ENCODE measurements at places on chromosomes 2 and 18. TPM values are rescaled to one million over a fixed set of nuclear protein-coding genes. Genes with fewer than 3 reads are reported as not detected.

DNA sequence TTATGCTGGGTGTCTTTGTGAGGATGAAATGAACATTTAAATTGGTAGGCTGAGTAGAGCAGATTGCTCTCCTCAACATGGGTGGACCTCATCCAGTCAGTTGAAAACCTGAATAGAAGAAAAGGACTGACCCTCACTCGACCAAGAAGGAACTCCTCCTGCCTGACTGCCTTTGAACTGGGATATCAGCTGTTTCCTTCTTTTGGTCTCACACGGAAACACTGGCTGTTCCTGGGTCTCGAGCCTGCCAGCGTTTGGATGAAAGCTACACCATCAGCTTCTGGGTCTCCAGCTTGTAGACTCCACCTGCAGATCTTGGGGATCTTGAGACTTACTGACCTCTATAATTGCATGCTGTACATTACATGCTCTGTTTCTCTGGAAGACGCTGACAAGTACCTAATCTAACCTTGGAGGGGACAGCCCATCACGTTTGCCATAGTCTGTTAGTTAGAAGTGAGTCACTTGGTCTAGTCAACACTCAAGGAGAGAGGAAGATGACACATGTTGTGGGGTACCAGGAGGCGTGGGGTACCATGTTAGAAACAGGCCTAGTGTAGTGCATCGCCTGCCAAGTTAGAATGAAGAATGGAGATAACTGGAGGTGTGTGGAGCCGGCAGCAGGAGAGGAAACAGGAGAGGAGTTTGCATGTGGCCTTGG, 267.0 kb downstream of the MREG start:
- no peak for DNase-seq

- no peak for DNase-seq
Measured at GRCh38 chr18:50675043-50675442, 115.2 kb downstream of the MAPK4 start.

GRCh38 chr2:160639472-160639871, 145.9 kb upstream of the RBMS1 start:
- DNase-seq: no peak

DNA sequence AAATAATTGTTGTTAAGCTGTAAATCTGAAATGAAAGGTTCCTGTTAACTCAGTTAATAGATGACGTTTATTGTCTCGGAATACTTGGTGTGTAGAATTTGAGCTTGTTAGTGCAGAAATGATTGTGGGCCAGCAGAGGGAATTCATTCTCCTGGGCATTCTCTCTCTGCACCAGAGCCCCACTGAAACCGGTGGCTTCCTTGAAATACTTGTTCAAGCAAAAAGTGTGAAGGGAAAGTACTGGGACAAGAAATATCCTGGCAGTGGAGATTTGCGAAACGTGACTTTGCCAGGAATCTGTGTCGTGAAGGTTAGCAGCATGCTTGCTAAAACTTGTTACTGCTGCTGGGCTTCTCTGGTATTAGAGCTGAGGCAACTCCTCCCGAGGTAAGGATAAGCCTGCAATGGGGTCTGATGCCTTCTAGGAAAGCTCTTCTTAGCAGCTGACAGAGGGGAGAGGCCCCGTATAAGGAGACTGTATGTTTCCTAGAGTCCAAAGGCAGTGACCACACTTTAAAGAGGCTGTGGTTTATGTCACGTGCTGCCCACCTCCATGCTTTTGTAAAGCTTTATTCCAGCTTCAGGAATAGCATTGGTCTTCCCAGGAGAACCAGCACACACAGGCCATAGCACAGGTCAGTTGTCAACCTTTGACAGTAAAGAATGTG, 2.0 kb downstream of the ITGA6 start:
- no peak for DNase-seq

- DNase-seq: no peak
Measured at GRCh38 chr2:1670636-1671035, 73.7 kb downstream of the PXDN start.

- DNase-seq: no peak
Measured at GRCh38 chr2:27074738-27075565, 3.5 kb upstream of the EMILIN1 start.

- no peak for DNase-seq
Measured at GRCh38 chr2:118112771-118113334, 24.6 kb downstream of the INSIG2 start.

DNA sequence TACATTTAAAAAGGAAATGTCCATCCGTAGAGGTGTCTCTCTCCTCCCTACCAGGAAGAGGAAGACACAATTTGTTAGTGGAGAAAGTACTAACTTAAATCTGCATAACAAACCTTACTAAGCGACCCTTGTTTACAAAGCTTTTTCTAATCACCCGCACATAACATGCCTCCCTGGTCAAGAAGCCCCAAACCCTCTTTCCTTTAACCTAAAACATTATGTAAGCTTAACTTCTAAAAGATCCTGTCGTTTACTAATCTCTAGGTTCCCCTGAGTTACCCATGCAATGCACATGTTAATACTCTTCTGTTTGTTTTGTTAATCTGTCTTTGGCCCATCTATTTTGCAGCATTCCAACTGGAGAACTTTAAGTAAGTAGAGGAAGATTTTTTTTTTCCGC, 630.3 kb upstream of the NRXN1 start:
- DNase-seq: no peak

DNA sequence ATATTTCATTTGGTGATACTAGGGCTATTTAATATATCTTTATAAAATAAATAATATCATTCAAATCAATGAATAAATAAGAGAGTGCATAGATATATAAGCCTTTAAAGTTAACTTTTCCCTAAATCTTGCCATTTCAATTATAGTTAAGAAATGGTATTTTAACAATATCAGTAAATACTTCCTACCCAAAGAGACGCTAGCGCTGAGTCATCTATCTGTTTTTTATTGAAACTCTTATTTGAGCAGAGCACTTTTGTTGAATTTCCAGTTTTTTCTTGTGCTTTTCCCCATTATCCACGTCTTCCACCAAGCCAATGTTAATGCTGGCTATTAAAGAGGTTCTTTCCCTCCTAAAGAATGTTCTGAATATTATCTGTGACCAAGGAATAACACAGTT, 639.3 kb downstream of the DSC3 start:
- DNase-seq: no peak

- DNase-seq: no peak
Measured at GRCh38 chr18:49251451-49251850, 209.0 kb downstream of the DYM start.

DNA sequence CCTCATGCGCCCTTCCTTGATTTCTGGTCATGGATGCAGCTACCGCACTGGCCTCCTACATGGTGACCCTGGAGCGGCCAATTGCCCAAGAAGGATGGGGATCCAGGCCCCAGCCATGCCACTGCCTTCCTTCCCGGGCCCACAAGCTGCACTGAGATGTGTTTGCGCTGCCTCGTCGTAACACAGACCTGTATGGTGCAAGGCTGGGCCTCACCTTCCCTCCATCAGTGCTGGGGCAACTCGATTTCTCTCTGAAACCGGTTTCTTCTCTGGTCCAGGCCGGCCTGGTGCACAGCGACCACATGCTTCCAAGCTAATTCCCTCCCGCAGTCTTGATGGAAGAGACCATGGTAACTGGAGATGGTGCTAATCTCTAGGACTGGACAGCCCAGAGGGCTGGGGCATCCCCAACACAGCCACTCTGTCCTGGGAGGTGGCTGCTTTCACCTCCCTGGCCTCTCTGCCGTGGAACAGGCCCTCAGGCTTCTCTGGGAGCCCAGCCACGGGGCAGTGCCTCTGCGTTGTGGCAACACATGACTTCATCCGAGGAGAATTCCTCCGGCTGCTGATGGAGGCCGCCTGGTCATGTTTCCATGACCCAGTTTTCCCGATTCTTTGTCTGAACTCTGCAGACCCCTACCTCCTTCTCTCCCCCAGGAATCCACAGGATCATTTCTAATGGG, 184.2 kb downstream of the GLI2 start:
- no peak for DNase-seq

DNA sequence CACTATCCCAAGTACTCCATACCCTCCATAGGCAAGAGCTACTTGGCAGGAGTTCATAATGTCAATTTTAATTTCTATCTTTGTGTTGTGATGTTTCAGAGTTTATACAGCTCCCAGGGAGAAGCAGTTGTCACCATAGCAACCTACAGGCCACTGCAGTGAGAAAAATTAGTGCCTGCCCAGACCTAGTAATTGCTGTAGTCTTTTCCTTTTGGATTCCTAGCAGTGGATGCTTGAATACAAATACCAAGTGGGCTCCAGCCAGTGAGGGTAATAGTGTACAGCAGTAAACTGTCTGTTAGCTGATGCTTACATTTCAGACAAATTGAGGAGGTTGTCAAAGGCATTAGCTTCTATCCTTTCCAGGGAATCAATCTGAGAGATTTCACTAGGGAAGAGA, 26.7 kb downstream of the LHCGR start:
- DNase-seq: no peak

GRCh38 chr2:239749272-239749873, 275.8 kb downstream of the NDUFA10 start:
- DNase-seq: no peak

GRCh38 chr2:235498541-235498940, 4.7 kb downstream of the AGAP1 start:
- DNase-seq: no peak

DNA sequence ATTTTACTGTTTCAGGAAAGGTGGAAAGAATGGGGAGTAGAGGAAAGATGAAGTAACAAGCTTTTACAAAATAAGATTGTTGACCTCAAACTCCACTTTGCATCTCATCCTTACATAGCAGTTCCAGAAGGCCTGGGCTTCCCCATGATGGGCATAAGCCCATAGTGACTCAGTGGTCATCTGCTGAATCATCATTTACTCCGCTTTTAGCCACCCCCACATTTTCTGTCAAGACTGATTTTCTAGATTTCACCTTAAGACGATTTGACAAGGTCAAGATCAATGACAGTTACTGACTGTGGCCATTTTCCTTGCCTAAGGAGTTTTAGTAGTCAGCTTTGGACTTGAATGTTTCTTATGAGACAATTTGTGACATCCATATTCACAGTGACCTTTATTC, 49.4 kb downstream of the PLEKHM3 start:
- DNase-seq: no peak

DNA sequence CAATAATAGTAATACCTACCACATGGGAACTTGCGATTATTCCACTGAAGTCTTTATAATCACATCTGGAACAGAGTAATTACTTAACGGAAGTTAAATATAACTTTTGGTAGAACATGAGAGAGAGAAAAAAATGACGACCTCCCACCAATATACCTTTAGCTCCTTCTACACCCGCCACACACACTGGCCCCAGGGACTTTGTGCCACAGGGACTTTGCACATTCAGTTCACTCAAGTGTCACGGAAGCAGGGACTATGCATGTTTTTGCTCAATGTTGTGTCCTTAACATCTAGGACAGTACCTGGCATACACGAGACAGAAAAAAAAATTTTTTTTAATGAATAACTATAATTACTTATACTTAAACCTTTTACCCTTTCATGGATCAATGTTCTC, 4.0 kb downstream of the GPR155 start:
- no peak for DNase-seq

- no peak for DNase-seq
Measured at GRCh38 chr2:20433249-20433648, 13.6 kb upstream of the RHOB start.

DNA sequence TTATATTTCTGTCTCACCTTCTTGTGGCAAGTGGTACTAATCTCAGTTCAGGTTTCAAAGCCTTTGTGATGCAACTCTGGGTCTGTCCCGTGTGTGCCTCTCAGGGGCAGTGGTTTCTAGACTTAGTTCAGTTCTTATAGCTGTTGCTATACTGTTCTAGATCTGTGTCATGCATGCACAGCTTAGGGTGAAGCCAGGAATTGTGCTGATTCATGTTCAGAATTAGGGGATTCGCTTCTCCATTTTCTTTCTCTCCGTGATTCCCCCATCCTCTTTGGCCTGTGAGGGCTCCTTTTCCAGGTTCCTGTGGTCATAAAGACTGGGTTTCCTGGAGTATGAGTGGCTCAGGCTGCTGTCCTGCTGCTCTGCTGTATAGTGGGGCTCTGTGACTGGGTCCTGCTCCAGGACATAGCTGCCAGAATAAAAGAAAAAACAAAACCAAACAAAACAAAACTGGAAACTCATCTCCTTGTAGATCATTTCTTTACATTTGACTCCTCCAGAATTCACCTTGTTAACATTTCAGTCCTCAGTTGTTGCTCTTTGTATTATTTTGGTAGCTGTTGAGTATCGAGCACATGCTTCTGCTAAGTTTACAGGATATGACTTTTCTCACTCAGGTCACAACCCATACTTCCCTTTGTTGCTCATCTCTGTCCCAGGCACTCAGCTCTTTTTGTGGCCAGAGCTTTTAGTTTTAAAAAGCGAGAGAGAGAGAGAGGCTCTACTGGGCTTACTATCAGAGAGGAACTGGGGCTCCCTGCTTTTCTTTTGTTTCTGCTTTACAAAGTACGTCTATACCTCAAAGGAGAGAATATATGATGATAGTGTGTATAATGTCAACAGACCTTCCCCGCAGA, 34.2 kb downstream of the CERS6 start:
- DNase-seq: no peak

DNA sequence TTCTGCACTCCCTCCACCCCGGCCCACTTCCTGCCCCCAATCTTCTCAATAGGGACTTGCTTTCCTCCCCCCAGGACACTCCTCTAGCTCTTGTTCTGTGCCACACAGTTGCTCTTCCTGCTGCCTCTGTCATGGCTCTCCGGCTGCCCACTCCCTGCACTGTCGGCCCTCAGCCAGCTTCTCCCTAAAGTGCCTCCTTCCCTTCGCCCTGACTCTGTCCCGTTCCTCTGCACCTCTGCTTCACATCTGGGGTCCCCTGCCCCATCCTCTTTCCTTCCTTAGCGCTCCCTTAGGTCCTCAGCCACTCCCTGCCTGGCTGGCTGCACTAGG, 132.1 kb downstream of the CABLES1 start:
- no peak for DNase-seq

GRCh38 chr2:216066230-216066629, 15.4 kb downstream of the PECR start:
- no peak for DNase-seq

The DPY30 gene
- 45.9 TPM for polyA plus RNA-seq

The GPR45 gene
- not detected for polyA plus RNA-seq

The GALNT3 gene
- 1.2 TPM for polyA plus RNA-seq

The PPM1G gene
- 64.1 TPM for polyA plus RNA-seq
